ENCODE measurements at places on chromosomes 13 and 19.

DNA sequence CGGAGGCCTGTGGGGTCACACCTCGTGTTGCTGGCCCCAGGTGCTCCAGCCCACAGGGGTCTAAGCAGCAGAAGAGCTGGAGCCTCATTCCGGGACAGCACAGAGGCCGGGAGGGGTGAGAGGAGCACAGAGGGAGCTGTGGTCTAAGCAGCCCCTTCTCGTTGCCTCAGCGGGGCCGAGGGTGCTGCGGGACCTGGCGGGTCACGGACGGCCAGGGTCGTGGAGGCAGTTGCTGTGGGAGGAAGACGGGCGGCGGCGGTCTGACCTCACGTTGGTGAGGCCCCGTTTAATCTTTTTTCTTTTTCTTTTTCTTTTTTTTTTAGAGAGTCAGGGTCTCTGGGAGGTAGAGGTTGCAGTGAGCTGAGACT lies 21.7 kb downstream of the PIAS4 start:
- DNase-seq = no peak

DNA sequence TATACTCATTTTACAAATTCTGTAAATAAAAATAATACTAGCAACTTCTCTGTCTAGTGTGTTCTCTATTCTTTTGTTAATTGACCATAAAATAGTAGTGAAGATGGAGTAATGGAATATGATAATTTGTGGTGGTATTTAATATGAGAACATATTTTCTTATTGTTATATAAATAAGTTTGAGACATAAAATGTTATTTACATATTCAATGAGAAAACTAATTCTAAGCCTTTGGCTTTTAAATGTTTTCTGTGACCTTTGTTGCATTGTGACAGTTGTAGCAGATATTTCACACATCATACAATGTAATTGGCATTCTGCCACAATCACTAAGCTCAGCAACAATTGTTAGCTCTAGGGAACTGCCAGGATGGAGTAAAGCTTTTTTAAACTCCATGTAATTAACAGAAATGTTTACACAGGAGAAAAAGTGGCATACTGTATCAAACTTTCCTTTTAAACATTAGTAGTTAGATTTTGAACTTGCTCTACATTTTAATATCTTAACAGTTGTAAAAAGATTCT lies 562.1 kb upstream of the PCDH9 start:
- DNase-seq = no peak

DNA sequence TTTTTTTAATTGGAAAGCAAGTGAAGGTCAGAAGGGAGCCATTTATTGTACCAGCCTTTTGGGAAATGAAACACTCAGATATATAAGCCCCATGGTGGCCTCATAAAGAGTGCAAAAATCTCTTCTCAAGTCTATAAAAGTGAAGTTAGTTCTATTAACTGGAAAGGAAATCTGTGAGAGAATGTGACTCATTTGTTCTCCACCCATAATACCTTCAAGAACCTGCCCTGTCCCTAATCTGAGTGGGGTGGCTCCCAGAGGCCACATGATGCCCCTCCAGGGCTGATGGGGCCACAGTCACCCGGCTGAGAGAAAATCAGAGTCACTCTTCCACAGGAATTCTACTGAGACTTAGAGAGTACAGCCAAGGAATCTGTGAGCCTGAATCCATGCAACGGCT lies 65.8 kb upstream of the SERP2 start:
- no peak for DNase-seq

DNA sequence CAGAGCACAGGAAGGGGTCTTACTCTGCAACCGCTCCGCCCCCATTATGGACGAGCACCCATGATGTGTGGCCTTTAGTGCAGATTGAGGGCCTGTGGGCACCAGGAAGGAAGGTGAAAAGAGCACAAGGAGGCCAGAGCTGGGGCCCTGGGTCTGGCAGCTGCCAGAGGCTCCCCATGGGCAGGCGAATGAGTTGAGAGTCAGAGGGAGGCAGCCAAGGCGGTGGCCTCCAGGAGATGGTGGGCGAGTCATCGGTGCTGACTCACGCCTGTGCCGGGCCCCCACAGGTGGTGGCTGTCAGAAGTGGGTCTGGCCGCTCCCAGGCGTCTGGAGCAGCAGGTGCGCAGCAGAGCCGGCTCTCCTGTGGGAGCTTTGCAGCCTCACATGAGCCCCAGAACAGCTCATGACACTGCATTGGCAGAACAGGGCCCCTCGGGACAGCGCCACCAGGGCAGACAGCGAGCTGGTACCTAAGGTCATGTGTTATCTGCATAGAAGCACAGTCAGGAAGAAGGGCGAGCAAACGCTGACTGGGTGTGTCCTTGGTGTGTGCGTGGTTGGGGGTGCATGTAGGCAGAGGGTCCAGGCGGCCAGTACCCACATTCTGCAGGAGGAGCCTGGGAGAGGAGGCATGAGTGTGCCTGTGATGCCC lies 68.8 kb downstream of the CHST8 start:
- DNase-seq = no peak

DNA sequence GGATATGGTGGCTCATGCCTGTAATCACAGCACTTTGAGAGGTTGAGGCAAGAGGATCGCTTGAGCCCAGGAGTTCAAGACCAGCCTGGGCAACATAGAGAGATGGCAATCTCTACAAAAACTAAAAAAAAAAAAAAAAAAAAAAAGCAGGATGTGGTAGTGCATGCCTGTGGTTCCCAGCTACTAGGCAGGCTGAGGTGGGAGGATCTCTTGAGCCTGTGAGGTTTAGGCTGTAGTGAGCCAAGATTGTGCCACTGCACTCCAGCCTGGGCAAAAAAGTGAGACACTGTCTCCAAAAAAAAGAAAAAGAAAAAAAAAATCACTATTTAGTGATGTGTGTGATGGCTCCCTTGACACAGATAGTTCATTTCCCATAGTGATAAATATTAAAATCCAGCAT lies 365.0 kb upstream of the NBEA start:
- no peak for DNase-seq

GRCh38 chr13:44199627-44200207 lies 173.9 kb upstream of the SERP2 start:
- DNase-seq = no peak

- no peak for DNase-seq
These were observed 3.2 kb downstream of the STX10 start for GRCh38 chr19:13146763-13147563.

DNA sequence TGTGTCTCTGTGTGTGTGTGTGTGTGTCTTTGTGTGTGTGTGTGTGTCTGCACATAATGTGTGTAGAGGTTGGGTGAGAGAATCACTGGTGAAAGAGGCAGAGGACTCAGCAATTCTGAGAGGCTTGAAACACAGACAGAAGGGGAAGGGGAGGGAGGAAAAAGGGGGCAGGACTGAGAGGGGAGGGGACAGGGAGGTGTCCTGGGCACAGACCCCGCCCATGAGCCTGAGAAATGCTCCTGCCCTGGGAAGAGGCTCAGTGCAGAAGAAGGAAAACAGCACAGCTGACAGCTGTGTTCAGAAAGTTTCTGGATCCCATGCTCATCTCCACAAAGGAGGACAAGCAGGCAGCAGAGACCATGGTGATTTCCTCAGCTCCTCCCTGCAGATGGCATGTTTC lies 59.1 kb upstream of the CEACAM8 start:
- no peak for DNase-seq

DNA sequence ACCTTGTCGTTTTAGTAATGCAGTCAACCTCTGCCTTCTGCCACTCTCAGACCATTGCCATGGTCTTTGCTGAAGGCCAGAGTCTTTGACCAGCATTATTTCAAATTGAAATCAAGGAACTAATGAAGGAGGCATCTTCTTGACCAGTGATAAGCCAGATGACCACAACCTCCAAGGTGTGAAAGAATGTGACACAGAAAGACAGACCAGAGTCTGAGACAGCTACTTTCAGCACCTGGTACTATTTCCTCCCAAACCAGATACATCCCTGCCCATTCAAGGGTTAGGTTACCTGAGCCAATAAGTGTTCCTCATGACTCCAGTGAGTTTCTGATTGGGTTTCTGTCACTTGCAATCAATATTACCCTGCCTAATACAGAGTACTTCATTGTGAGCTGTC lies 20.3 kb upstream of the RNASEH2B start:
- DNase-seq = no peak

GRCh38 chr19:6213696-6214641 lies 65.8 kb downstream of the MLLT1 start:
- DNase-seq = no peak

GRCh38 chr13:98648686-98649085 lies 71.8 kb upstream of the STK24 start:
- no peak for DNase-seq

DNA sequence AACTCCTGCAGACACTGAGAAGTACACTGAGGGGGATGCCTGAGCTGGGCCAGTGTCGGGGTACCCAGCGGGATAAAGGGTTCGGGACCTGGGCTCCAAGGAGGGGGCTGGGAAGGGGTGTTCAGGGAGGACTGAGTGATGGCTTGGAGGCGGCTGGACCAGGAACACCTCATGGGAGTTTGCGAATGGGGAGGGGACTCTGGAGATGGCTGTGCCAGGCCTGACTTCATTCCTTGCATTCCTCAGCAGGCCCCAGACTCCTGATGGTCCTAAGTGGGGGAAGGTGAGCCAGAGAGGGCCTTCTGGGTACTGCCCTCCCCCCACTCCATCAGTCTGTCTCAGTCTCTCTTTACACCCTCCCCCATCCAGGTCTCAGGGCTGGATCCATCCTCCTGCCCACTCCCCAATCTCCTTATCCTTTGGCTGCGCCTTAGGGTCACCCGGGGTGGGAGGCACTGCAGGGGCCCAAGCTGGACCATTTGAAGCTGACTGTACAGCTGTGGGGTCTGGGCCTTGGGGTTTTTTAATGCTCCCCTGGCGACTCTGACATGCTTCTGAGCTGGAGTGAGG lies 13.8 kb downstream of the PAK4 start:
- DNase-seq = no peak

DNA sequence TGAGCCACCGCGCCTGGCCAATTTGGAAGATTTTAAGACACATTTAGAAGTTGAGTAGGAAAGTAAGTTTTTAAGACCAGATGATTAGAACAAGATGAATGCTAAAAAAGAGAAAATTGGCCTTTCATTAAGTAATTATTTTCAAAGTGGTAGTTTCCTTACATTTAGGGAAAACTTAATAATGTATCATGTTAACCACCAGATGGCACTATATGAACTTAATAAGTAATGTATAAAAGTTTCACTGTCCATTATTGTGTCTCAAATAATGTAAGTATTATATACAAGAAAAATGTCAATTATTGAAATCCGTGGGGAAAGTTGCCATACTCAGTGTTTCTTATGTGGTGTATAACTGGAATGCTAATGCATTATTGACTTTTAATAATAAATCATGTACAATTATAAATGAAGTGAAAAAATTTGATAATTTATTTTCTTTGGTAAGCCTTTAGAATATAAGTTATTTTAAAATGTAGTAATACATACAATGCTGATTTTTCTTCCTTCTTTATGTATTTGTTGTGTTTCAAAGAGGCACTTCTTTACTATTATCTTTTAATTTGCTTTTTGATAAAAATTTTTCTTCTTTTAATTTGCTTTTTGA lies 29.2 kb downstream of the COG6 start:
- DNase-seq = no peak
